ENCODE measurements at places on chromosomes 5 and 9.

- DNase-seq = no peak
These were observed 1127.5 kb downstream of the TAF11L14 start for GRCh38 chr5:18761801-18762200.

DNA sequence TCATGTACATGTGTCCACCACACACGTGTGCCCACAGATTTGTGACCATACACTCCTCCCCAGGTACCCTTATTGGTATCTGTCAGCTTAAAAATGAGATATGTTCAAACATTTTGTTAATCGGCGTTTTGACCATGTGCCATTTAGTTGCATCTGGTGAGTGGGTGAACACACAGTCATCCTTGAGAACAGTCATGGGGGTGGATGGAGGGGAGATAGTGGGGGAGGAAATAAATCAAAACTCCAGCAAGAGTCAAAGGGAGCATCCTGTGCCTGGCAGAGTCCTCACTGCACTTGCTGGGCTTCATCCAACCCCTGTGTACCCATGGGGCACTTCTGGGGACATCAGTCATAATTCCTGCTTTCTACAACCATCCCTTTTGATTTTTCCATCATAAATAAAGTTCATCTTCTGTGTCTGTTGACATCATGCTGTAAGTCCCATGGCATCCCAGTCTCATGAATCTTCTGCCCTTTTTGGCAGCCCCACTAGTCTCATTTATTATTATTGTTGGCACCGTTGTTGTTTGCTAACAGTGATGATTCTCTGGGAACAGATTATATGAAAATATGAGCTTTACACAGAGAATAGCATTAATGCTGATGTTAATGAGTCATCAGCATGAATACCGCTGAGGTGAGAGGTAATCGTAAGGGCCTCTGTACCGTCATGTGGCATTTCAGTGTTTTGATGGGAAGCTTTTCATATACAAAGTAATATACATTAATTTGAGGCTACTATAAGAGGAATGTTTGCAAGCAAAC is 24.4 kb upstream of the CLK4 start:
- no peak for DNase-seq

- DNase-seq = no peak
These were observed 127.7 kb upstream of the C9orf72 start for GRCh38 chr9:27701016-27701415.

GRCh38 chr5:168114444-168115017 is 176.9 kb upstream of the WWC1 start:
- DNase-seq = no peak

GRCh38 chr9:127586096-127586495 is 26.0 kb upstream of the STXBP1 start:
- no peak for DNase-seq

- no peak for DNase-seq
These were observed 15.4 kb upstream of the PPP1R26 start for GRCh38 chr9:135464181-135464580.
